Fibroblast of skin of abdomen (primary cell): ENCODE measurements at places on chromosomes 12 and 14.

DNA sequence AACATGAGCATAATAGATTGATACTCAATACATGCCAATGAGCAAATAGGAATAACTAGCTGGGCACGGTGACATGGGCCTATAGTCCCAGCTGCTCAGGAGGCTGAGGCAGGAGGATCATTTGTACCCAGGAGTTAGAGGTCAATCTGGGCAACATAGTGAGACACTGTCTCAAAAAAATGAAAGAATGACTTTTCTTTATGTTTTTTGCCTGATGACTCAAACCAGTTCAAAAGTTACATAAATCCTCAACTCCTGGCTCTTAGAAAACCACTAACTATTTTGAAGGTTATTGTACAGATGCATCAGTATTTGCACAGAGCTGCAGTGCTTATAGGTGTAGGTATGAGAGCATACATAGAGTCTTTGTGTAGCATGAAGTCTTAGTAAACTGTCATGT is 219.2 kb upstream of the RGS6 start:
- peak; percentile 64 for DNase-seq

GRCh38 chr12:2120982-2121758 is 68.4 kb downstream of the CACNA1C start:
- DNase-seq = no peak

DNA sequence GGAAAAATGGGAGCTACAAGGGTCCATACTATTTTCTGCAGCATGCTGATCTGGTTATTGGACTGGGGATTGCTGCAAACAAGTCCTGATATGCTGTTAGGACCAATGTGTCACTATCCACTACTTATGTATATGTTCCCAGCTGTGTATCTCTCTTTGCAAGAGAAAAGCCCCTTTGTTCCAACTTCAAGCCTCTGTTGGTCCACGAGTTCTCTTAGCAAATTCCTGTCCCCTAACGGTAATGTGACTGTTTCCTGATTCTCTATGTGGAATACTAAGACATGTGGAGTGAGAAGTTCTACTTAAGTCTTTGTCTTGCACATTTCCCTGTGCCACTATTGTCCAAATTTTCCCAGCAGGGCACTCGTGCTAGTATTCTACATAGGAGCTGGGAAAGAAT is 557.7 kb downstream of the FSCB start:
- no peak for DNase-seq

- no peak for DNase-seq
Observed at GRCh38 chr14:38243696-38244240, 12.1 kb downstream of the CLEC14A start.

DNA sequence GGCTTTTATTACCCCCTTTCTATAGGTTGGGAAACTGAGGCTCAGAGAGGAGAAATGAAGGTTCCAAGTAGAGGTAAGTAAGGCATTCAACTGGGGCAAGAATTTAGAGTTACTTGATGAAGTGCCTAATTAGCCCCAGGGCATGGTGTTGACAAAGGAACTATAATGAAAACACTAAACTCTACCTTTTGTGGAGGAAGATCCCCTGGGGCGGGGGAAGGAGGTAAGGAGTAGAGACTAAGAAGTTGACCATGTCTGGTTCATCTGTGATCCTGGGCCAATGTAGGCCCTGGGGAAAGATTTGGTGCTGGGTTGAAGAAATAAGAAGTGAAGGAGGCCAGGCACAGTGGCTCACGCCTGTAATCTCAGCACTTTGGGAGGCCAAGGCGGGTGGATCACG is 16.2 kb upstream of the COX6A1 start:
- DNase-seq = no peak

DNA sequence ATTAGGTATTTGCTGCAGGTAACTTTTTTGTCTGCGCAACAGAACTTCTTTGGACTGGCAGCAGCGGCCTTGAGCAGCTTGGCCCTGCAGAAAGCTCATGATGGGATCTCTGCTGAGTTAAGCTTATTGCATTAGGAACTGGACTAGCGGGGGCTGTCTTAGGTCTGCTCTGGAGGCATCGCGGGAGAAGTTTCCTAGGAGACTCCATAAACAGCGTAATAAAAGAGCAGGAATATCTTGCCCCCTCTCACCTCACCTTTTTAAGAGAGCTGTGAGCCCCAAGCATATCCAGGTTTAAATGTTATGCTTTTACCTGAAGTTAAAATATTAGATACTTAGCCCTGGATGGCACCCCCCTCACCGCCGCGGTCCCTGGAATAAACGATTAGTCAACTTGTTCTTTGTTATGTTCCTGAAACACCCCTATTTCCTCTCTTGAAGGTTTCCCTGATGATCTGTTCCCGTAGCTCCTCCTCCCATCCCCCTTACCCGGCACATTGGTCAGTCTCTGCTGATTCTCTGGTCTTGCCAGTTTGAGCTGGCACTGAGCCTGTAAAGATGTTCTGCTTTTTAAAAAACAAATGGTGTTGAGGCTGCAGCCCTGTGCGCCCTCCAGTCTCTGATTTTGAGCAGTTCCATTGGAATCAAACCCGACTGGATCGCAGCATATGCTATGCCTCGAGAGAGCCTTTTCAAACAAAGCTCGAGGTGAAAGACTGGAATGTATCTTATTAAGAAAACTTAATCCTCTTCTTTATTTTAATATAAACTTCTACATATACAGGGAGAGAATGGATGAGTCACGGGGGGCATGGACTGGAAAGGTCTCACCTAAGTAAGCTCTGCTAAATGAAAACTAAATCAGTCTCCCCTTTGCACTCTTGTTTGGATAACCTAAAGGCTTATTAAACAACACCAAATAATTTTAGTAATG is 1.9 kb downstream of the MLXIP start:
- peak; percentile 68 for DNase-seq

- DNase-seq = no peak
Observed at GRCh38 chr12:71125949-71126348, 31.9 kb downstream of the TSPAN8 start.

DNA sequence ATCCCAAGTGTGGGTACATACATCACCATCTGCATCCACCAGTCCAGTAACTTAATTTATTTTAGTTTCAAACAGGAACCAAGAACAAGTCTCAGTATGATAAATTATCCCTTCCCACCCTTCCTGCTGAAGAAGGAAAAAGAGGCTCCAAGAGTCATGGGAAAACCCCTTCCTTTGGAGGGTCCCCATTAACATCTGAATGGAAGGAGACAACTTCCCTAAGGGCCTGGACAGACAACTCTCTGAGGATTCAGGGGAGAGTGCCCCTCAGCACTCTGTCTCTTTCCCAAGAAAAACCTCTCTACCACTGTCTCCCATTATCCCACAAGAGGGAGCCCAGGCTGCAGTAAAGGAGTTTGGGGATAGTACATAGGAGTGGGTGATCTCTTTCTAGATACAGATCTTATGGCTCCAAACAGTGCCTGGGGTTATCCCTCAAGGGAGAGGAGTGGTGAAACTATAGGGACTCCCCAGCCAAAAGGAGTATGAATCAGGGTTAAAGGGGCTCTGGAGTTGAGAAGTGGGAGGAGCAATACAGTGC is 6.2 kb downstream of the WNT10B start:
- DNase-seq = no peak

GRCh38 chr12:115960868-115961802 is 316.4 kb downstream of the MED13L start:
- DNase-seq = no peak

GRCh38 chr14:51548187-51548586 is 103.5 kb upstream of the FRMD6 start:
- DNase-seq = no peak

DNA sequence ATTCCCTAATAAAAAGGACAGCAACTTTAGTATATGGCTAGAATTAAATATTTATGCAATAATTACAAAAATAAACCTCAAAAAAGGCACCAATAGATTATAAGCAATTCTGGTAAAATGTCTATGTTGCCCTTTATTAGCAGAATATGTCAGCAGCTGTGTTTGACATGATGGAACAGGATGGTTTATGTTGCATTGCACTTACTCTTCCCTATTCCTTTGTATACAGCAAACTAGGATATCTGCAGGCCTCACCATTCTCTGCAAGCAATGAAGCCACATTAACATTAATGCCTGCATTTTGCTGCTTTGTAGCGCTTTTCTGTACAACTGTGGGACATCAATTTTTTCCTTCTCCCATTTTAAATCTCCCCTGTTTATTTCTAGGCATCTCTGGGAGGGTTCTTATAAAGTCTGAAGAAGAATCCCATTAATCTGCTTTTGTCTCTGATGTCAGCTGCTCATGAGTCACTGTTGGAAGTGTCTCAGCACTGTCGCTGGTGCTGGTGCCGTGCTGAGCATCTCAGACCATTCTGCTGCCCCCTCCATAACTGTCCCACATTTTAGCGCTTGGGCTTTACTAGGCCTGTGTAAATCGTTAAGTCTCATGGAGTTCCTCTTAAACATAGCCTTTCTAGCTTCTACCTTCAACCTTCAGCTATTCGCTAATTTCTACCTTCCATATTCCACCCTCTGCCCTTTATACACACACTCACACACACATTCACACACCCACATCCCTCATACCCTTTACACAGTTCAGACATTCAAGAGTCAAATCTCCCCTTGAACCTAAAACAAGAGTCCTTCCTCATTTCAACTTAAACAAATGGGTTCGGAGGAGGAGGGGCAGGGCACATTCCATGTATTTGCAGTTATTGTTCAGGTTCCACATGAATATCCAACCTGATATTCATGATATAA is 64.4 kb upstream of the TRHDE start:
- DNase-seq = no peak

DNA sequence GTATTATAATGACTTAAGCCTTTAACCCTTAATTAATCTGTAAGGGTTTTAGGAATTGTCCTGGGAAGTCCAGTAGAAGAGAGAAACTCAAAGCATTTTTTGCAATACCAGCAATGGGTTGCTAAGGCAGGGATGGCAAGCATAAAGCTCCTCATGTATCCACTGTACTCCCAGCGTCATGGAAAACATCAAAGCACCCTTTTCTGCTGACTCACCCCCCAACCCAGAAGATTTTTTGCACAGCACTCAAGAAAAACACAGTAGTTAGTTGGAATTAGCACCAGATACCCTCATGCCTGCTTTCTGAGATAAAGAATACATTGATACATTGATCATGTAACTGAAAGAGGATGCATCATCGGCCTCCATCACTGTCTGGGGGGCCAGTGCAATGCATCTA is 199.1 kb upstream of the CNOT2 start:
- DNase-seq = peak; percentile 62

- DNase-seq = no peak
Observed at GRCh38 chr12:41304526-41304925, 116.4 kb downstream of the PDZRN4 start.
